ENCODE measurements at places on chromosomes 16 and 17.

DNA sequence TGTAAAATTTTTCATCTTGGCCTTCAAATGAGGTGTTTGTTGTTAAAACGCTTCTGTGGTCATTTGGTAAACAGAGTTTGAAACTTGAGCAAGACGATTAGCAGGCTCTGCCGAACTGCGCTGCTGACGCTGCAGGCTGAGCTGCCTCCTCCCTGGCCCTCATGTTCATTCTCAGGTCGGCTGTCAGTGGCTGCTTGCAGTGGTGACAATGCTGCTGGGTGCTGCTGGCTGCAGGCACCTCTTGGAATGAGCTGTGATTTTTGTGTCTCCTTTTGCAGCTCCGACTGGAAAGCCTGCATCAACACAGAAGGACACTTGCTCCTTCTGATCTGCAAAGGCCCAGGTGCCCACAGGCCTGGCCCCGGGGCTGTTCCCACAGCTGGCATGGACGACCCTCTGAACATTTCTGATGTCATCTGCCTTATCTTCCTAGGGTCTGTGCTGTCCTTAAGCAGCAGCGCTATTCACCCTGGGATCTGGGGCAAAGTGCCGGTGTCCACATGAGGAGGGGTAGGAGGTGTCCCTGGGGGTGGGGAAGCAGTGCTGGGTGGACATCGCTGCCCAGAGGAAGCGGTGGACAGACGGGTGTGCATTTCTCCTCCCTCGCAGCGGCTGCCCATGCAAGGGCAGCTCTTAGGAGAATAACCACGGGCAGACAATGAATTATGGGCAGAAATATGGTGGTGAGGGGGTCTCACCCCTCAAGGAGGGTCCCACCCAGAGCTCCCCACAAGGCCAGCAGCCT is 23.1 kb upstream of the OSGIN1 start:
- no peak for DNase-seq

DNA sequence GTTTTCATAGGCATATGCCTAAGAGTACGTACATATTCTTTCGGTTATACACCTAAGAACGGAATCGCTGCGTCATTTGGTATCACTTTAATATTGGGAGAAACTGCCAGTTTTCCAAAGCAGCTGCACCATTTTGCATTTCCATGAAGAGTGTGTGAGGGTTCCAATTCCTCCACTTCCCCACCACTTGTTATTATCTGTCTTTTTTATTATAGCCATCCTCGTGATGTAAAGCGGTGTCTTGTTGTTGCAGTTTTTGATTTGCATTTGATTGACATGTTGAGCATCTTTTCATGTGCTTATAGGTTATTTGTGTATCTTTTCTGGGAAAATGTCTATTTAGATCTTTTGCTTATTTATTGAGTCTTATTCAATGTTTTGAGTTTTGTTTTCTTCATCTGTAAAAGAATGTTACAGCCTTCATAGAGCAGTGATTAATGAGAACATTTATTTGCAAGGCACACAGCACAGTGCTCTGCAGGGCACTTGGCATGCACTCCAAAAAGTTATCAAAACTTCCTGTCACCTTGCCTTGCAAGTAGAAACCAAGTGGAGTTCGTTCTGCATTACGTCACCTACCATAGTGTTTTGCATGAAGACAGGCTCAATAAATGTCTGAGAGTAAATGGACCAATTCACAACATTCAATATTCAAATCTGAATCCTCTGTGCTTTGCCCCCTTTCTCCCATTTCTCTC is 26.6 kb upstream of the ST6GALNAC1 start:
- DNase-seq = peak; percentile 73

DNA sequence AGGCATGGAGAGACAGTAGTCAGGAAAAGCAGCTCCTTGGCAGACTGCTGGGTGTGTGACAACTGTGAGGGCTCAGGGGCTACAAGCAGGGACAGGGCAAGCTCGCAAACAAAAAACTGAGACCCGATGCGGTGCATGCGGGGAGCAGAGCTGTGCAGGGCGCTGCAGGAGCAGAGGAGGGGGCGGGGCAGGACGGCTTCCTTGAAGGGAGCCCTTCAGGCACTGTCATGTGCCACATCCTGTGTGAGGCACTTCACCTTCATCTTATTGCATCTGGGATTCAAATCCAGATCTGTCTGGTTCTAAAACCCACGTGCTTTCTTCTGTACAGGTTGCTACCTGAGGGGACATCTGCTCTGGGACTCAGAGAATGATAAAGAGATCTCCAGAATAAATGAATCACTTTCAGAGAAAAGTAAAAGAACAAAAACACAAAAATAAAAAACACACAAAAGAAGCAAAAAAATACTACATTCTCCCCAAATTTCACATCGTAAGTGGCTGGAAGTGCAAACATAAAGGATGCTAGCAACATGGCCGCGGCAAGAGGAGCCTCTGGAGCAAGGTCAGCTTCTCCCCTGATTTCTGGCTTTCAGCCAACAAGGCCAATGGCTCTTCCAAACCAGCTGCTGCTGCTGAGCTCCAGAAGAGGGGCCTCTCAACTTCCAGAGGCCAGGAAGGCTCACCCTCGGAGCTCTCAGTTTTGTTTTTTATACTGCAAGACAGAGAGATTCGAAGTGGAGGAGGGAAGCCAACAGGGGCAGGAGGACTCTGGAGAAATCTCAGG is 14.2 kb downstream of the LYRM9 start:
- DNase-seq = no peak

GRCh38 chr17:2064520-2064971 is 9.6 kb downstream of the HIC1 start:
- no peak for DNase-seq

GRCh38 chr16:81416749-81417148 is 27.9 kb upstream of the CMIP start:
- no peak for DNase-seq

GRCh38 chr17:49716668-49717364 is 9.1 kb upstream of the SLC35B1 start:
- DNase-seq = no peak

DNA sequence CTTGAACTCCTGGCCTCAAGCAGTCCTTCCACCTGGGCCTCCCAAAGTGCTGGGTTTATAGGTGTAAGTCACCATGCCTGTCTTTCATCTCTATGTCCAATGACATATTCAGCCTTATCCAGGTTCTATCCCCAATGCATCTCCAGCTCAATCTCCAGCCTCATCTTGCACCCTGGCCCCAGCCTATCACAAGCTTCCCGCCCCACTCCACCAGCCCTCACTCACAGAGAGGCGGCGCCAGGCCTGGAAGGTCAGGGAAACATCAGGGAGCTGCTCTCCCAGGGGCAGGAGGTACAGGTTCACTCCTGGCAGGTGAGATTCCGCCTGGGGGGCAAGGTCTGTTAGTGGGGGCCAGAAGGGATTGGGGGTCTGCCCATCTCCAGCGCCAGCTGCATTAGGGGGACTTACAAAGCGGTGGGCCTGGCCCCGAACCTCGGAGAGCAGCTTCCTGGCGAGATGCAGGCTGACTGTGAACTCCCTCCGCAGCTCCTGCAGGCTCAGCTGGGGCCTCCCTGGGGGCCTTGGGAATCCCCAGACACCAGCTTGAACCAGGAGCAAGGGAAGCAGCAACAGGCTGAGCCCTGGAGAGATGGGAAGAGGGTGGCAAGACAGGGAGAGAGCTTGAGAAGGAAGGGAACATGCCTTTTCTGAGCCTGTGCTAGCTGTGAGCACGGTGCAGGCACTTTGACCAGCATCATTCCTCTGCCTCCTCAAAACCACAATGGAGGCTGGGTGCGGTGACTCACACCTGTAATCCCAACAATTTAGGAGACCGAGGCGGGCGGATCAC is 3.0 kb downstream of the IL27 start:
- no peak for DNase-seq

- no peak for DNase-seq
Measured at GRCh38 chr16:53619235-53619634, 84.4 kb downstream of the RPGRIP1L start.

GRCh38 chr17:31811101-31811500 is 47.9 kb downstream of the COPRS start:
- DNase-seq = no peak

- peak; percentile 89 for DNase-seq
Measured at GRCh38 chr17:47889734-47890529, 6.1 kb upstream of the SP2 start.

GRCh38 chr17:64343071-64343774 is 47.4 kb downstream of the PECAM1 start:
- no peak for DNase-seq

- peak; percentile 33 for DNase-seq
Measured at GRCh38 chr16:65621640-65622039, 499.8 kb upstream of the CDH11 start.

DNA sequence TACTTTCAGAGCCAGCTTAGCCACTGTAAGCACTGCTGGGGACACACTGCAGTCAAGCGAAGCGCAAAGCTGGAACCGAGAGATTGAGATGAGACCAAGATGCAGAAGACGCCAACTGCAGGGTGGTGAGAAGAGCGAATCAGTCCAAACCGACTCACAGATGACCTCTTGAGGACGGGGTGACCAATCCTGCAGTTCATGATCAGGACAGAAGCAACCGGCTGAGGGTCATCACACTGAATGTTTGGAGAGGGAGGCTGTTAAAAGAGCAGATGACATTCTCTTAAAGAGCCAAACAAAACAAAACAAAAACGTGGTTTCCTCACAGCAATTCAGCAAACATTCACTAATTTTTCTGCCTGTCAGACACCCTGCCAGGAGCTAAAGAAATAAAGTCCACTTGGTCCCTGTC is 8.5 kb downstream of the HASPIN start:
- DNase-seq = no peak

DNA sequence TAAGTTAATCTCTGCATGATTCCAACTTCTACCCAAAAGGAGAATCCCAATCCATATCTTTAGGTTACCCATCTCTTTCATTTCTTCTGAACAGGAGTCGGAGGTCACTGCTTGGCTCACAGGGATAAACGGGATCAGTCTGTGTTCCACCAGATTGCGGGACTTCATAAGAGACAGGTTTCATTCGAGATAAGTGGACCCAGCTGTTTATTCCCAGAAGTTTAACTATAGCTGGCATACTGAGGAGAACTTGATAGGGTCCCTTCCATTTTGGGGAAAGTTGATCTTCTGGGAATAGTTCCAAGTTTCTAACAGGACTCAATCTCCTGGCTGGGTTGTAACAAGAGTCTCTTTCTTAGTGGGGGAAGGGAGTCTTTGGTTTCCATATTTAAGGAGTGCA is 45.4 kb upstream of the ARL4D start:
- DNase-seq = no peak

DNA sequence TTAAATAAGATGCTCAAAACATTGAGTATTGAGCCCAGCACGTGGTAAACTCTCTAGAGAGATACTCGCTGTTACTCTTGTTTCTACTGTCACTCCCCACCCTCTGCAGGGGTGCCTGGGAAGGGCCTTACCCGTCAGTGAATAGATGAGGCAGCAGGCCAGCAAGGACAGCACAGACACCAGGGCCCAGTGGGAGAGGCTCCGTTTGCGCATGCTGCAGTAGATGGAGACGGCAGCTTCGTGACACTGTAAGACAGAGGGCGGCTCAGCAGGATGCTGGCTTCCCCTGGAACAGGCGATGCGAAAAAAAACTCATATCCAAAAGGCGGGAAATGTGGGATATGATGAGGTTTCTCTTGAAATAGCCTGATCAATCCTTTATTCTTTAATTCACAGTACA is 20.0 kb downstream of the SLC38A8 start:
- no peak for DNase-seq

GRCh38 chr17:49851387-49852291 is 3.8 kb upstream of the TAC4 start:
- DNase-seq = peak; percentile 33

DNA sequence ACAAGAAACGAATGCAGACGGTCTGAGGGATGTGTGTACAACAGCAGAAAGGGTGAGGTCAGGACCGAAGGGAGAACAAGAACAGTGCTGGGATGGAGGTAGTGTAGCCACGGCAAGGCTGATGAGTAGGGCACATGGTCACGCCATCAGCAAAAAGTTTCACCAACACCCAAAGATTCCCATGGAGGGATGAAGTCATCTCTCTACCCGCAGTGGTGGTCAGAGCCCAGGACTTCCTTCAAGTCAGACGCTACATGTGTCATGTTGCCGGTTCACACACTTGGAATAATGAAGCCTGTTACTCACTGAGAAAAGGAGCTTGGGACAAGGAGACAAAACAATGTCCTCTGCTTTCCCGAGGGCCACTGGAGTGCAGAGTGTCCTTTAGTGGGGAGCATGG is 79.7 kb downstream of the SALL1 start:
- DNase-seq = no peak

DNA sequence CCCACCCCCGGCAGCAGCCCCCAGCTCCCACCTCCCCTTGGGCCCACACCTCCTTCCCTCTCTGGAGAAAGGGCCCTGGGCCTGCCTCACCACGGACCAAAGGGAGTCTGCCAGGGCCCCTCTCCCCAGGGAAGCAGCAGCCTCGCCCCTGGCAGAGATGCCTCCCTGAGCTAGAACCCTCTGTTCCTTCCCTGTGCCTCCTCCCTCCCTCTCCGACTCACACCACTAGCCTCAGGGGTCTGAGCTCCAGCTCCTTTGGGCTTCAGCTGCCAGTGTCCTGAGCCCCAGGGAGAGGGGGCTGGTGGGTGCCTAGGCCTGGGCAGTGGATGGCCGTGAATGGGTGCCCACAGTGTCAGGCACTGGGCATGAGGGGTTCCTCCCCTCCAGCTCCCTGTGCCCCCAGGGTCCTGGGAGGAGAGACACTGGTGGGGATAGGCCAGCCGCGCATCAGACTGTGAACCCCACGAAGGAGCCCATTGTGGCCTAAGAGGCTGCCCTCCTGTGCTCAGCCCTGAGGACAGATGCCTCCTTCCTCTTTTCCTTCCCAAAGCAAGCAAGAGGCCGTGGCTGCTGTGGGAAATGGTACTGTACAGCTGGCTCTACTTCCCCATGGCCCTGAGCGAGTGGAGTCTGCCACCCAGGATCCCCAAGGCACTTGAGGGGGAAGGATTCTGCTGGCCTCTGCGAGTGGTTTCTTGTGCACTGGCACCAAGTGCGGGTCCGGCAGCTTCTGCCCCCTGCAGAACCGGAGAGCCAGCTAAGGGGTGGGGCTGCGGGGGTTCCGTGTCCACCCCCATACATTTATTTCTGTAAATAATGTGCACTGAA is 20.7 kb downstream of the MMP15 start:
- no peak for DNase-seq

DNA sequence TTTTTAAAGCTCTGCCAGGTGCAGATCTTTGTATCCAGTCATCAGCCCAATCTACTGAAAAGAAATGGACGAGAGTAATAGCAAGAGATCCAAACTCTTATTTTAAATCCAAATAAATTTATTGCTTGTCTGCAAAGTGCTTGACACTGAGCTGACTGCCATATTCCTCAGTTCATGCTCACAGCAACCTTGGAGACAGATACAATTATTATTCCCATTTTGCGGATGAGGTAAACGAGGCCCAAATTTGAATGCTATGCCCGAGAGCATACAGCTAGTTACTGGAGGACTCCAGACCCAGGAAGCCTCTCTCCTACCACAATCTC is 620 bp downstream of the NOB1 start:
- peak; percentile 4 for DNase-seq

DNA sequence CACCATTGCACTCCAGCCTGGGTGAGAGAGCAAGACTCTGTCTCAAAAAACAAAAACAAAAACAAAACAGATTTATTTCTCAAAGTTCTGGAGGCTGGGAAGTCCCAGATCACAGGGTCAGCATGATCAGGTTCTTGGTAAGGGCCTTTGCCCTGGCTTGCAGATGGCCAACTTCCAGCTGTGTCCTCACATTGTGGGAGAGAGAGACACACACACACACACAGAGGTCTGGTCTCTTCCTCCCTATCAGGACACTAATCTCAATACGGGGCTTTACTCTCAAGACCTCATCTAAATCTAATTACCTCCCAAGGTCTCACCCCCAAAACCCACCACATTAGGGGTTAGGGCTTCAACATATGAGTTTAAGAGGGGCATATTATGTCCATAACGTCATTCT is 26.4 kb upstream of the TAOK1 start:
- DNase-seq = no peak

- no peak for DNase-seq
Measured at GRCh38 chr16:69861292-69862030, 89.7 kb upstream of the CLEC18A start.

GRCh38 chr16:82567175-82567574 is 59.6 kb upstream of the CDH13 start:
- DNase-seq = no peak

Data from epithelial cell of esophagus (primary cell).